ENCODE measurements at places on chromosomes 11 and 22. TPM values are rescaled to one million over a fixed set of nuclear protein-coding genes. Genes with fewer than 3 reads are reported as not detected.

CARD16 gene
- not detected for total RNA-seq

P4HA3 gene
- 1.9 TPM for total RNA-seq

KLHDC7B gene
- total RNA-seq, result not detected

KCNJ11 gene
- total RNA-seq, result 0.83 TPM

PTPRCAP gene
- 1.3 TPM for total RNA-seq

PCF11 gene
- total RNA-seq, result 140 TPM

PRRG4 gene
- total RNA-seq, result 0.29 TPM

OLFML1 gene
- total RNA-seq, result 5.0 TPM

CDC45 gene
- 11.7 TPM for total RNA-seq

ZBTB16 gene
- total RNA-seq, result 196 TPM

PRG3 gene
- total RNA-seq, result not detected

CAPN5 gene
- 16.6 TPM for total RNA-seq

Measured in uterus (tissue), 4 donors.